Stimulated activated CD4-positive, alpha-beta T cell treated with anti-CD3 and anti-CD28 coated beads, Interleukin-15, amount 100 ng/mL, for 1 hour (primary cell): ENCODE measurements at places on chromosomes 12 and 14.

DNA sequence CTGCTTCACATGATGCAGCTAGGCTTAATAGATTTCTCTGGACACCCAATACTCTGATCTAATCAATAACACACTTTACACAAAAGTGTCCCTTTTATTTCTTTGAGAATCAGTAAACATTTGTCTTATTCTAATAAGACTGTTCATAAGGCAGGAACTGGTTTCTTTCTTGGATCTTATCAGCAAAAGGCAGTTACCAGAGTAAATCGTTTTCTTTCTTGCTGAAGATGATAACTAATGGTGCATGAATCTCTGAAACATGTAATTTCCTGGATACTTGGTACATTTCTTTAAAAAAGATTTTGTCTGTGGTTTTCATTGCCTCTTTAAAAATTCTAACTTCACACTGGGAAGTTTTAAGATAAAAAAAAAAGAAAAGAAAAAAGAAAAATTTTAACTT is 39.6 kb downstream of the WIF1 start:
- no peak for DNase-seq

DNA sequence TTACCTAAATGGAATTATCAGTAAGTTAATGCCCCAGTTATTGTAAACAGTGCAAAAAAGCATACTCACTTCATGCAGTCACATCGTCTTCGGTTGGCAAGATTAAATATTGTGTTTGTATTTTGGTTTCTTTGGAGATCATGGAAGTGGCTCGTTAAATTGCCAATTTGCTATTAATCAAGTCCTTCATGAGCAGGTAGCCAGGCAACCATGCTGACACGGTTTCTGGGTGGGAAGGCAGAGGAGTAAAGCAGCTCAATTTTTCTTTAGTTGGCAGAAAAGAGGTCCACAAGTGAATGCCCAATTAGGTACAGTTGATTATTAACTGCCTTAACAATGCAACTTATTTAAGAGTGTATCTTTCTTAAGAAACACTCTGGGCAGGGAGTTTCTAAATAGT is 43.9 kb downstream of the PPP4R3A start:
- no peak for DNase-seq

DNA sequence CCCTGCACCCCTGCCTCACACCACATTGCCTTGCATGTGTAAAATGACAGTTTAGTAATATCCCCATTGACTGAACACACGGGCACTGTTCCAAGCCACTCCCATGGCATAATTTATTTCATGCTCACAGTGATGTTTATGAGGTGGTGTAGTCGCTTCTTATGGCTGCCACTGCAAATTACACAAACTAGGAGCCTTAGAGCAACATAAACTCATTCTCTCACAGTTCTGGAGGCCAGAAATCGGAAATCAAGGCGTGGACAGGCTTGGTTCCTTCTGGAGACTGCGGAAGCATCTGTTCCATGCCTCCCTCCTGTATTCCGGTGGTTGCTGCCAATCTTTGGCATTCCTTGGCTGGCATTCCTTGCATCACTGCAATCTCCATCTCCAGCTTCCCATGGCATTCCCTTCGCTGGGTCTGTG is 97.3 kb downstream of the RIN3 start:
- no peak for DNase-seq

GRCh38 chr12:12859690-12860089 is 31.7 kb upstream of the GPRC5A start:
- no peak for DNase-seq

DNA sequence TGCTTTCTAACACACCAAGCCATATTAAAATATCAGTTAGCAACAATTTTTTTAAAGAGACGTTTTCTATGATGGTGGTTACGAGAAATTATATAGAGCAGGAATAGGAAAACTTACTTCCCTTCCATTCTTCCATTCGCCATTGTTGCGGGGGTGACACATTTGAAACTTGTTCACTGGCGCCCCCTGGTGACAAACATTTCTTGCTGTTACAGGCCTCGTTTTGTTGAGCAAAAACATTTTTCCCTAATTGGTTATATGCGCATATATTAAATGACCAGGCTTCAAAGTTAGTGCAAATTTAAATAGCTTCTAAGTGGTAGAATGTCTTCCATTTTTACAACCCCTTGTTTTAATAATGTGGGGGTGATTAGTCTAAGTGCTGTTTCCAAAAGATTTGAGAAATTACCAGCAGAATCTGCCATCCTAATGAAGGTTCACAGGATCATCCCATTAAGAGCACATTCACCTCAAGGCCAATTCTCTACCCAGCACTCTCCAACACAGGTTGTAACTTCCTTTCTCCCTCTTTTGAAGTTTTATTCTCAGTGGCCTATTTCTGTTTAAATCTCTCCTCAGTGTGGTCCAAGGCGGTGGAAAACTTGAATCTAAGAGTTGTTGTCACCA is 1124.7 kb downstream of the FLRT2 start:
- no peak for DNase-seq

DNA sequence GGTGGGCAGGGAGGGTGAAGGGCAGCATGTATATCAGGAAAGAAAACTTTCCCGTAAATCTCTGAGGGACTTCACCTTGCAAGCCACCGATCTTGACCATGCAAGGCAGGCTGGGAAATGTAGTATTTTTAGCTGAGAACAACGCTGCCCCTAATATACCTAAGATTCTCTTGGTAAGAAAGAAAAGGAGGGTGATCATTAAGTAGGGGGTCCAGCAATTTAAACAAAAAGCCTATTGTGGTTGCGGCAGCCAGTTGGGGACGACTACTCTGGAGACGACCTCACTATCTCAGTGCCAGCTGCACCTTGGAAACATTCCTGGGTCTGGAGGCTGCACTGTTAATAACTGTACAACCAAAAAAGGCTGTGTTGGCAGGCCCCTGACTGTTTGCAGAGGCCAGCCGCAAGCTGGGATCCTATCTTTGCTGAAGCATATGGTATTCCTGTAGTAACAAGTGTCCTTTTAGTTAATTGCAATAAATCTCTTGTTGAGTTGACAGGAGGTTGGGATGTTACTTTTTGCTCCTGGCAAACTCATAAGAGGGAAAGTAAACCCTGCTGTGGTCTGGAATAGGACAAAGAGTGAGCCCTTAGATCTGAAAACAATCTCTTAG is 6.4 kb downstream of the APOLD1 start:
- DNase-seq, result no peak

- DNase-seq, result no peak
Measured at GRCh38 chr12:99824900-99825542, 159.7 kb downstream of the ANKS1B start.

- no peak for DNase-seq
Measured at GRCh38 chr14:33978892-33979612, 28.2 kb upstream of the EGLN3 start.
